ENCODE measurements at places on chromosomes 2 and 18.

GRCh38 chr18:6010921-6011320 is 115.6 kb upstream of the TMEM200C start:
- DNase-seq = no peak

GRCh38 chr2:43194121-43194869 is 32.1 kb downstream of the ZFP36L2 start:
- no peak for DNase-seq

- no peak for DNase-seq
Measured at GRCh38 chr2:9094117-9094516, 90.6 kb upstream of the MBOAT2 start.

DNA sequence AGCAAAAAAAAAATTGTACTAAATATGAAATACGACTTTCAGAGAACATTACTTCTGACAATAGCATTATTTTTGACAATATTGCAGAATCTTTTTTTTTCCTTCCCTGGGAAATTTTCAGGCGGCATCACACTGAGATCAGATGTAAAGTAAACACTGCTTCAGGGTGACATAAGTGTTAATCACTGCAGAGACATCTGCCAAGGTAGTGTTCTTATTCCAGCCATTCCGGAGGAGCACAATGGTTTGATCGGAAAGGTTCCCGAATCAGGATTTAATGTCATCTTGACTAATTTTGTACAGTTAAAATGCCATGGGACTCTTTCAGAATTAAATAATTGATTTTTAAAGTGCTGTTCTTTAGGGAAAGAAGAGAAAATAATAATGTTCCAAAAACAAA is 56.7 kb upstream of the ZNF236 start:
- DNase-seq = no peak
